Foreskin keratinocyte (primary cell): ENCODE measurements at places on chromosomes 13 and 19. TPM values are rescaled to one million over a fixed set of nuclear protein-coding genes. Genes with fewer than 3 reads are reported as not detected.

KLK5 gene
- 103 and 119 TPM in 2 replicates for total RNA-seq

SIGLEC5 gene
- total RNA-seq, result not detected in 2 replicates

POU4F1 gene
- total RNA-seq, result 0.03 TPM in 1 of 2 replicates, not detected in the other

DNA sequence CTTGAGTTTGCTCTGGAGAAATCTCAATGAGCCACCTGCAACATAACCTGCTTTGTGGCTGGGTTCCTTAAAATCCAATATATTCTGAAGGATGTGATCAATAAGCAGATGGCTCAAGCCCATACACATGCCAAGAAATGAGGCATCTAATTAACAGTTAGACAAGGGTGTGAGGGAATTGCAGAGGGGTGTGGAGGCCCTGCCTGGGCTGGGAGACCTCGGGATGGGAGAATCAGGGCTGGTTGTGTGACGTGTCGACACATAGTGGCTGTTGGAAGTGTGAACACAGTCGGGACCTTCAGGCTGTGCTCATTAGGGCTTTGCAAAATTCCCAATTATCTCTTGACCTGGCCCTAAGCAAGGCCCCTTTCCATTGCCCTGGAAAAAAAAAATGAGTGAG, 362.0 kb upstream of the TMTC4 start:
- no peak for DNase-seq

GRCh38 chr19:3058009-3058820, 4.1 kb downstream of the TLE5 start:
- DNase-seq, result no peak

DNA sequence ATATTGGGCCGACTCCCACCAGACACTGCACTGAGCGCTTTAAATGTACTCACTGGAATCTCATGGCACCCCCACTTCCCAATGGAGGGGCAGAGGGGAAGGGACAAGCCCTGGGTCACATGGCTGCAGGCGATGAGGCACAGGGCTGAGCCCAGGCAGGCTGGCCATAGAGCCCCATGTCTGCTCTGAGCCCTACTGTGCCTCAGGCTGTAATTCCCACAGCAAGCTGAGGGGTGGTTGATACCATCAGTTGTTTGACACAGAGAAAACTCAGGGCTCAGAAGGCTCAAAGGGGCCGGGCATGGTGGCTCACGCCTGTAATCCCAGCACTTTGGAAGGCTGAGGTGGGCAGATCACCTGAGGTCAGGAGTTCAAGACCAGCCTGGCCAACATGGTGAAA, 25.1 kb downstream of the RFX1 start:
- no peak for DNase-seq

- DNase-seq, result no peak
Observed at GRCh38 chr19:29415507-29415906, 110.3 kb upstream of the VSTM2B start.

DNA sequence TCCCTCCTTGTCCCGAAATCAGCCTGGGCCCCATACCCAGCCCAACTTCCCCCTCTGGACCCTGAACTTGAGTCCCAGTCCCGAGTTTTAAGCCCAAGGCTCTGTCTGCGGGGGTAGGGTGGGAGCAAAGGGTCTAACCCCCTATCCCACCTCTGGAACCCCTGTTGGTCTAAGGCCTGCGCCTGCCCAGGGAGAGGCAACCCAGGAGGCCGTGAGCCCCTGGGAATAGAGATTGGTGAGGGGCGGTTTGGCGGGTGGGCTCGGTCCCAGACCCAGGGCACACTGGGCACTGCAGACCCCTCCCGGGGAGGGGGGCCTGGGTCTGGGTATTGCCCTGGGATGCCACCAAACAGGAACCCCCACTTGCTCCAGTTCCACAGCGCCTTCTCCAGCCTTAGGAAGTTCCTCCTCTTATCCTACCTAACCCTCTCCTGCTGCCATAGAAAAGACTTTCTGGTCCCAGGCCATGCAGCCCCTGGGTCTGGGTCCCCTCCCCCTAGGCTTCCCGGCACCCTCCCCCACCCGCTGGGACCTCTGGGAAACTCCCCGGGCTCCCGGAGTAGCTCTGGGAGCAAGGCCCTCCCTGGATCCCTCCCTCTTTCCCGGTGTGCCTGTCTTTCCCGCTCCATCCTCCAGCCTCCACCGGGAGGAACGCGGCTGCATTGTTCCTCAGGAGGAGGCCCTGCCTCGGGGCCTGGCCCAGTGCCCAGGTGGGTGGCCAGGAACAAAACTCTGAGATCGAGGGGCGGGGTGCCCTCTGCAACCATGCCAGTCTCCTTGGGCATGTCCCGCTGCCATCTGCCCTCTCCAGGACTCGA, 33.6 kb upstream of the NANOS3 start:
- DNase-seq, result peak; percentile 90

GRCh38 chr13:67935626-67936025, 705.5 kb upstream of the PCDH9 start:
- no peak for DNase-seq

- DNase-seq, result no peak
Observed at GRCh38 chr19:55287361-55288079, 3.7 kb downstream of the BRSK1 start.
